ENCODE measurements at places on chromosomes 5 and 9.

GRCh38 chr9:33637881-33638280, 113.8 kb downstream of the ANKRD18B start:
- no peak for DNase-seq

DNA sequence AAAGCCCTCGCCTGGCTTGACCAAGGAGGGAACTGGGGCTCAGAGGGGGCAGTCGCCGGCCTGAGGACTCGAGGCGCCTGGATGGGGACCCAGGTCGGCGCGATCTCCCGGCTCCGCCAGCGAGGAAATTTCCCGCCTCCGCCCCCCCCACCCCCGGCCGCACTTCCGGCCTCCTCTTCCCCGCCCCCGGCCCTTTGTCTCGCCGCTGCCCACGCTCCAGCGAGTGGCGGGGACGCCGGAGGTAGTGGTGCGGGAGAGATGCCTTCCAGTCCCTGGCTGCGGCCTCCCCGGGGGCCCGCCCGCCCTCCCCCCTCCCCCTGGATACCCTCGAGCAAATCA, 448 bp upstream of the GPRIN1 start:
- DNase-seq = no peak

DNA sequence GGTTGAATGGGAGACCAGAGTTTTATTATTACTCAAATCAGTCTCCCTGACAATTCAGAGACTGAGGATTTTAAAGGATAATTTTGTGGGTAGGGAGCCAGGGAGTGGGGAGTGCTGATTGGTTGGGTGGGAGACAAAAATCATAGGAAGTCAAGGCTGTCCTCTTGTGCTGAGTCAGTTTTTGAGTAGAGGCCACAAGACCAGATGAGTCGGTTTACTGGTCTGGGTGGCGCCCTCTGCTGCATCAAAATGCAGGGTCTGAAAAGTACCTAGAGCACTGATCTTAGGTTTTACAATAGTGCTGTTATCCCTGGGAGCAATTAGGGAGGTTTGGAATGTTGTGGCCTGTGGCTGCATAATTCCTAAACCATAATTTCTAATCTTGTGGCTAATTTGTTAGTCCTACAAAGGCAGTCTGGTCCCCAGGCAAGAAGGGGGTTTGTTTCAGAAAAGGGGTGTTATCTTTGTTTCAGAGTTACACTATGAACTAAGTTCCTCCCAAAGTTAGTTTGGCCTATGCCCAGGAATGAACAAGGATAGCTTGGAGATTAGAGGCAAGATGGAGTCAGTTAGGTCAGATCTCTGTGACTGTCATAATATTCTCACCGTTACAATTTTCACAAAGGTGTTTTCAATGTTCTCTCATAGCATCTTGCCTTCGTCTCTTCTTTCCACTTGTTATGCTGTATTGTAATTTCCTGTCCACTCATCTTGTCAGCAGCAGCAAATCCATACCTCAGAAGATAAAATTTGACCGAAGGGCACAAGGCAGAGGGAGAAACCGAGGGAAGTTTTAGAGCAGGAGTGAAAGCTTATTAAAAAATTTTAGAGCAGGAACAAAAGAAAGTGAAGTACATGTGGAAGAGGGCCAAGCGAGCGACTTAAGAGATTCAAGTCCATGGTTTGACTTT, 59.2 kb upstream of the CLINT1 start:
- DNase-seq = peak; percentile 81

DNA sequence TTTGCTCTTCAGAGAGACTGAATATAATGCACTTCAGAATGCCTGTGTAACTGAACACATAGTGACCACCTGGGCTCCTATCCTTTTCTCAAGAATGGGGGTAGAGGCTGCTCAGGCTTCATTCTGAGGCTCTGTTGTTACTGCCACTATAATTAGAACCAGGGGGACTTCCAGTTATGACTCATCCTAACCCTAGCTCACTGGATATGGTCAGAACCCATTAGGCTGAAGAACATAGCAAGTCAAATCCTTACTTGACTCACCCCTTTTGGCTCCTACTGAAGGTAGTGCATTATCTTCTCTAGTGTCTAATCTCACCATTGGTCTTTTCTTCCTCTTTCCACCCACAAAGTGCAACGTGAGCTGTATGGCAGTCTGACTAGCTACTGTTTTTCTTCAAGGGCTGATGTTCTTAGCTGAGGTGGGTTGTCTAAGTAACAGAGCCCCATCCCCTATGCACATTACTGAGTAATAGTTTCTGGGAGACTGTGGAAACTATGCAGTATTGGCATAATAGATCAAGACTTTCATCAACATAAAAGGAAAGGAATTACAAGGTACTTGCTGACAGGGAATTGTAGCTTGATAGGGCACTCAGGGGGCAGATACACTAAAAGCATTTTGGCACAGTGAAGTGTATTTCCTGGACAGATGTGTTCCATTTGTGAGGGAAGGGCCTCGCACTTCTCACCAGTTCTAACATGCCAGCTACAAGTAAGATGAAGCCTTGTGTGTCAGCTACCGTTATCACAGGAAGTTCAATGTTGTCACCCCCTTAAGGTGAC, 431.0 kb upstream of the MEF2C start:
- DNase-seq = peak; percentile 62

DNA sequence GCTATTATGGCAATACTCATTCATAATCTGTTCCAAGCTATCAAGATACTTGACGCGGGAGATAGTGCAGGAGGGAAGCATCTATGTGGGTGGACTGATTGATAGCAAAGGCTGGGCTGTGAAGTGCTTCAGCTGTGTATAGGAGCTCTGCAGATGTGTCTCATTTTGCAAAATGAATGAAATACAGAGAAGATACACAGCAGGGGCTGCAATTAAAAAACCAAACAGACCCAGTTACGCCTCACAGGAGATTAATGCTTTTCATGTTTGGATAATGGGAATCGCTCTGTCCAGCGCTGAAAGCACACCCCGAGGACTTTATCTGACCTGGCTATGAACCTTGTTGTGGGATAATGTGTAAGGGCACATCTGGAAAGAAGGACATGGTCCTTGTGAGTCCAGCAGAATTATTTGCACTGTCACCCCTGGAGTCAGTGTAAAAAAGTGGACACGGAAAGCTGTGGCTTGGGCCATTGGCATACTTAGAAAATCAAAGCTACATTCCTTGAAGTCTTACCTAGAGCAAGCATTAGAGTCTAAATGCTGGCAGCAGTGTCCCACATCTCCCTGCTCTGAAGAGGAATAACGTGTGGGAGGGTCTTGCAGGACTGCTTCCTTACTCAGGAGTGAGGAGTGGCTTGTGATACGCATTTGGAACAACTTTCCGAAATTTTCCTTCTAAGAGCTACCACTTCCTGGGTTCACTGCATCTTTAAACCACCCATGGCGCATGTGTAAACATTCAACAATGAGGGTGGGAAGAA, 2.6 kb downstream of the SH3RF2 start:
- no peak for DNase-seq

- DNase-seq = no peak
These were observed 32.1 kb downstream of the B4GALT1 start for GRCh38 chr9:33135031-33135461.

DNA sequence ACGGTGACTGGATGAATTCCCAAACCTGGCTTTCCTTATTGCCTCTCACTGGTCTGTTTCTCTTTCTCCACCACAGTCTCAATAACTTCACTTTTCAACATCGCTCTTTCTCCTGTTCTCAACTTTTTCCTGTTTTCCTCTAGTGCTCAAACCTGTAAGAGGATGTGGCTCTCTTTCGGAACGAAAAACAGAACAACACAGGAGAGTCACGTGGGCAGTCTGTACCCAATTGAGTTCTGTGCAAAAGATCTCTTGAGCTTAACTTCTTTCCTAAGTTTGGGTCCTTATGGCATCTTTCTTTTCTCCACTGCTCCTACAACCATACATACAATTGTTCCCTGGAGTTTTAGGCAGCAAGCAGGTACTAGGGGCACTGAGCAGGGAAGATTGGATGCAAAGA, 8.9 kb downstream of the HAVCR1 start:
- no peak for DNase-seq

DNA sequence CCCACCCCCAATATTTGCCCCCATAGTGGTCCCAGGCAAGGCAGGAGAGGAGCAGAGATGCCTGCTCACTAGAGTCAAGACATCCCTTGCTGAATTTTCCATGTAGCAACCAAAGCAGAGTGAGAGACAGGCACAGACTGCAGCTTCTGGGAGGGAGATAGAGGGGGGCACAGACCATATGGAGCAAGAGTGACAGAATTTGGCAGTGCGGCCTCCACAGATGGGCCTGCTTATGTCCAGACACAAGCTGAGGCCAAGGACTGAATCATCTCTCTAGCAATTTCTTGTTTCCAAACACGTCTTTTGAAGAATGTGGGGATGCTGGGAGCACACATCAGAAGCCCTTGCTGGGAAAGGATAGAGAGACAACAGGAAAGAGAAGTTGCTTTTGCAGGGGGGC, 53.0 kb upstream of the ALDH1B1 start:
- DNase-seq = no peak

GRCh38 chr9:123175854-123176629, 92.3 kb downstream of the STRBP start:
- DNase-seq = peak; percentile 1

DNA sequence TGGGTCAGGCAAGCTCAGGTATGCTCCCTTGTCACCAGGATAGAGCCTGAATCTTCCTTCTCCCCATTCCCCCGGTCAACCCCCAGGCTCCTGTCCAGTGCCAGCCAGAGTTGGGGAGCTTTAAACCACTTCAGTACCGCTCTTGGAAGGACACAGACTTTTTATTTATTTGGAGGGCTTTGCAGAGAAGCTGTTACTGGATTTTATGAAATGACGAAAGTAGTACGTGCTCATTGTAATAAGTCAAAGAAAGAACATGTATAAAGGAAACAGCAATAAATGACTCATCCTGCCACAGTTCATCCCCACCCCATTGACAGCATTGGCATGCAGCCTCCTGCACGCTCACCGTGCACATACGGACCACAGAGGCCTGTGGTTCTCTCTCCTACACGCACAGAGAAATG, 230.3 kb downstream of the AUH start:
- peak; percentile 42 for DNase-seq

GRCh38 chr5:163877865-163878264, 372.4 kb downstream of the MAT2B start:
- DNase-seq = no peak

DNA sequence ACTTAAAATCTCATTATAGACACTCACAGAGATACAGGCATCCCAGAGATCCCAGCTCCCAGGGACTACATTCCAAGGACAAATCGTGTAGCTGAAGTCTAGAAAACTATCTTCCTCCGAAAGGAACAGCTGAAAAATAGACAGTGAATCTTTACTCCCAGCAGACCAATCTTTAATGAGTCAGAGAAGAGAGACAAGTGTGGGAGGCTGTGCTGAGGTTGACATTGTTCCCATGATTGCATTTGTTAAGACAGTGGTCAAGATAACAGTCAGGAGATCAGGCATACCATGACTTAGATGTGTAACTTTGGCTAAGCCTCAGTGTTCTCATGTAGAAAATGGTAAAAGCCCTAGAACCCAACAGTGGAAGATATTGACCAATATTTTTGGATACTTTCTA, 120.7 kb downstream of the PAPPA start:
- no peak for DNase-seq

GRCh38 chr9:134641173-134641989, at the start of gene COL5A1:
Gene COL5A1, plus strand, starts transcription at chr9:134641803. Its CDS starts 385 bp downstream, at chr9:134642188.
- DNase-seq = no peak

- no peak for DNase-seq
These were observed 95.3 kb downstream of the GALNT10 start for GRCh38 chr5:154285661-154286408.

DNA sequence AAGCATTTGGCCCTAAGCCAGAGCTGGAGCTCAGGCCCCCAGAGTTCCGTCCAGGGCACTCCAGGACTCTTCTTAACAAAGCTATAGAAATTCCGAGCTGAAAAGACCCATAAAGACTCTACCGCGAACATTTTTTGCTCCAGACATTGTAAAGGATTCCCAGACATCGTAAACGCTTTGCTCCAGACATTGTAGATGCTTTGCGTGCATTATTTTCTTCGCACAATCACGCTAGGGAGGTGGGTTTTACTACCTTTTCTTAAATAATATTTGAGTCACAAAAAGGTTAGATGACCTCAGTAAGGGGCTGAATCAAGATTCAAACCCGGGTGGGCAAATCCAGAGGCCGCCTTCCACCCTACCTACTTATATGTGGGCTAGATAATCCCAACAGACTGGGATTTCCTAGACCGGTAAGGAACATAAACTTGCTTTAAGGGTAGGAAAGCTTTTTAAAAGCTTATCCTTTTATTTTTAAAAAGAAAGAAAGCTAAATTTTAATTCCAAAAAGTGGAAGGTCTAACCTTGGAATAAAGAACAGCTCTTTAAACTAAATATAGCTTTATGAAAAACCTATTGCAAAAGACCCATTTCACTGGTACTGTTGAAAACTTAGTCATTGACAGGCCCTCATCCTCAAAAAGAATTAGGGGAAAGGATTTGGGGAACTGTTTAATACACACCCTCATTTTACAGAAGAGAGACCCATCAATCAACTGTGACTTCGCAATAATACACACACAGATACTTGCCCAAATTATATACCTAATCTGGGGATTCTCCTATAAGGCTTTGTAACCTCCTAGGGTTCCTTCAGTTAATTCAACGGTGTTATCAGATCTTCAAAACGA, 822 bp upstream of the TNIP1 start:
- DNase-seq = peak; percentile 81

- DNase-seq = no peak
These were observed 129.1 kb downstream of the CACNA1B start for GRCh38 chr9:138006576-138007233.

- peak; percentile 18 for DNase-seq
These were observed 6.6 kb upstream of the PCSK1 start for GRCh38 chr5:96439477-96440184.

DNA sequence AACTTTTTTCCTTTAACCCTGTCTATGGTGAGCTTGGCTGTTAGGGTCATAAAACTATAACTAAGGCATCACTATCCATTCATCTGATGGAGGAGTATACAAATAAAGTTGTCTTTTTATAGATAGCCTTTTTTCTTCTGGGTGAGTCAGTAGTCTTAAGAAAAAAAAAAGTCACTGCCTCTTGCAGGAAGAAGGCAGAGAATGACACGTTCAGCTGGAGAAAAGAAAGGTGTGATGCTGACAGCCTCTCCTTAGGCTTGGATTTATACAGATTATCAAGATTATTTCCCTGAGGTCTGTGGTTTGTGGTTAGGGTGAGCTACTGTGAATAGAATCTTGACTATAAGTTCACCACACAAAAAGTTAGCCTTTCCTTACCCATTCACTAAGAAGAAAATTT, 23.0 kb downstream of the EPB41L4B start:
- DNase-seq = no peak

GRCh38 chr5:34409373-34409772, 246.8 kb upstream of the RAI14 start:
- no peak for DNase-seq

All from inflammatory macrophage treated with lipopolysaccharide for 1 hour (primary cell).